ENCODE measurements at places on chromosomes 4 and X.
A peak's percentile ranks its signal among the peaks of the same experiment; 100 is the strongest.

DNA sequence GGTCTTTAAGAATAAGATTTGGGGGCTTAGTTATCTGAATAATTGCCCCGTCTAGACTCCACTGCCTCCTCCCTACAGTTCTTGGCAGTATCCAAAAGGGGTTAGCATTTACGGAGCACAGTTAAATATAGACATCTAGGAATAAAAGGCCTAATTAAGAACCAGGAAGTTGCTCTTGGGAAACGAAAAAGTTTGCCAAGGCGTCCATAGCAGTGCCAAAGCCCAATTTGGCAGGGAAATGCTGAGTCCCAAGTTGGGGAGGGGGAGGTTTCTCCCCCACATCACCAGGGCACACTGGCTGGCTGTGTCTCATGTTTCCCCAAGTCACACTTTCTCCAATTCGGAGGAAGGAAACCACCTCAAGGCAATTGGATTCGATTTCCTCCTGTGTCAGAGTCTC, 338.7 kb downstream of the FBXW7 start:
- DNase-seq: no peak

DNA sequence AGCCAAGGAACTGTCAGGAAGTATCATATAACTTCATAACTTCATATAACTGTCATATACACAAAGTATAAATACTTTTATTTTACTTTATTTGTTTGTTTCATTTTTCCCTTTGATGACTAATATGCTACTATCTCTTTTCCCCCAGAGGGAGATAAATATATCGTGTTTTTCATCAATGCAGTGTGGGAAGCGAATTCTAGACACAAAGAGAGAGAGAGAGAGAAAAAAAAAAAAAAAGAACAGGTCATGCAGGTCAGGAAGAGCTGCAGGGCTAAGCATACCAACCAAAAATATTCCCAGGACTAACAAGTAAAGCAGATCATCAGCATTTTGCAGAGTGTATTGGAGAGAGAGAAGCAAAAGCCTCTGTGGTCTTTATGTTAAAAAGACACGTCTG, 1849.2 kb downstream of the STIM2 start:
- DNase-seq: no peak

DNA sequence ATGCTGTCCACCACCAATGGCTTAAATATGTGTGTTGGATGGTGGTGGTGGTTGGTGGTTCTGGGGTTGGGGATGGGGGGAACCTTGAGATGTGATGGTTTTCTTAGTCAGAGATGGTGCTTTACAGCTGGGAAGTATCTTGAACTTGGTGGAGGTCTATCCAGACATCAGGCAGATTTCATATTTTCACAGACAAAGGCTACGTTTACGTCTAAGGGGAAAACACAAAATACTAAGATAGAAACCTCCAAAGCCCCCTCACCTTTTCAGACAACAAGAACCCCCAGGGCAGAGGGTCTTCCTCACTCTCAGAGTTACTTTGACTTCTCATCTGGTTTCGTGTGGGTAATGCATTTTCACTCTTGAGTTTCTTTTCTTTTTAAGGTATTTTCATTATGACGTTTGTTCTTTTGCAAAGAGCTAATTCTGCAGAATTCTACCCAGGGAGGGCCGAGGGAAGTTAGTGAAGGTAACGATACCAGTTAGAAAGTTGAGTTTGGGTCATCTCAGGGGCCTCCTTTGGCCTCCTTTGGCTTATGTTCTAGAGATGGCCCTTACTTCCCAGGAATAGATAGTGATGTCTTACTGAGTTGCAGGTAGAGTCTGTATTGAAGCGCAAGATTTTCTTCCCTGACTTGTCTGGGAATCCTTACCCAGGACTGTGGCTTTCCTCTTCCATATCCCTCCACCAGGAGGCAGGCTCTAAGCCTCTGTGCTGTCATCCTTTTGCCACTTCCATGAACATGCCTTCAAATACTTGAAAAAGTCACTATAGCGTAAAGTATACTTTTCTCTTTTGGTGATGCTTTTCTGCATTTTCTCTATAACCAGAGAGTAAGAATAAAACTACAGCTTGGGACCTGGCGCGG, 31.9 kb downstream of the RHOH start:
- DNase-seq: peak; percentile 51

GRCh38 chr4:184961660-184962059, 56.6 kb upstream of the HELT start:
- DNase-seq: no peak

DNA sequence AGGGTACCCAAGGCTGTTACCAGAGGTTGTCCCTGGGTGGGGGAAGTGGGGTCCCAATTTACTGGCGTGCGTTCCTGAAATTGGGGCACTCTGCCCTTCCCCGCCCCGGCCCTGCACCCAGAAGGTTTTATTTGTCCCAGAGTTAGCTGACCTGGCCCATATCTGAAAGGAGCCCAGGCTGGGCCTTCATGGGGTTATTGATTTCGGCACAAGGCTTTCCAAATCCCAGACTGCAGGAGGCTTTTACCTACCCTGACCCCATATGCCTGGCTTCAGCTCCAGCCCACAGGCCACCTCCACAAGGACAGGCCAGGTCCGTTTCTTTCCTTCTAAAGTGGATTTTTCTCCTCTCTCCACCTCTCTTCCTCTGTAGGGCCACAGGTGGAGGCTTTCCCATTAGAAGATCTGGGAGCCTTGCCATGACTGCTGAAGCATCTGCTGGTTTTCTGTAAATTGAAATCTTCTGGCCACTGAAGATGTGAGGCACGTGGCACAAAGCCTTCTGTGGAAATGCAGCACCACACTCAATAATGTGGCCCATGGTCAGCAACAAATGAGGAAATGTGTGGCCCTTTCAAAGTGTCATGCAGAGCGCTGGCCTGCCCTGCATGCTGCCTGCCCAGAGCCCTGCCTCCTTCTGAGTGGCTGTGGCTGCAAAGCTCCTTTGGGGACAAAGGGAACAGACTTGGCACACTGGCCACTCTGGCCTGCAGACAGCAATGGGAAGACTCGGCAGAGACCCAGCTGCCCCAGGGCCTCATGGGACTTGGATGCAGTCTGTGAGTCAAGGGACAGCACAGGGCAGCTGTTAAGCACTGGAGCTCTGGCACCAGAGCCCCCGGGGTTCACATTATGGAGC, 43.1 kb upstream of the MTM1 start:
- DNase-seq: no peak

- no peak for DNase-seq
These were observed 70.1 kb upstream of the CLCN4 start for GRCh38 chrX:10086676-10087075.

DNA sequence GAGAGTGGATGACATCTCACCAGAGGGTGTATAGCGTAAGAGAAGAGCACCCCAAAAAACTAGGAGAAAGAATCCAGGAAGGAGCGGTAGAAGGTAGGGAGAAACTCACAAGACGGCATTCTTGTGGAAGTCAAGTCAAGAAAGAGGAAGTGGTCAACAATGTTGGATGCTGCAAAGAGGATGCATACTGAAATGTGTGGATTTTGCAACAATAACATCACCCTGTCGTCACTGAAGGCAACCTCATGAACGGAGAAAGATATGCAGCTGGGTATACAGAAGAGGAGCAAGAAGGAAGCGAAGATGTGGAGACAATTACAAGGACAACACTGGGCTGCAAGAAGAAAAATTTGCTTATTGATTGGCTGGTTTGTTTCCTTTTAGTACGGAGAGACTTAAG, 11.4 kb upstream of the TAPT1 start:
- DNase-seq: no peak

DNA sequence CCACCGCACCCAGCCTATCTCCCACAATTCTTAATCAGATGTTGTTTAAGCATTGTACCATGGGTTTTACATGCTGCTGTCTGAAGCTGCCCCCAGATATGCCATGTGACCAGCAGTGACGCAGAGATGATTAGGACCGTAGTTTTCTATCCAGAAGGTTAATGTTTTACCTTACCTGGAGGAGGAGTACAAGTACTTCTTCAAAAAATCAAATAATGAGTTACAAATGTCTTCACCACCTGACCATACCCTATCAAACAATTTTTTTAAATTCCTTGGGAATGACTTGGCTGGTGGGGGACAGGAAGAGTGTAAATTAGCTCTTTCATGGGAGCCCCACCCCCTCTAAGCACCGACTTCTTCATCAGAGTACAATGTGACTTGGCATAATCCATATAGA, 16.2 kb upstream of the SGMS2 start:
- DNase-seq: no peak

GRCh38 chrX:129651756-129652564, 2.8 kb downstream of the APLN start:
- no peak for DNase-seq

DNA sequence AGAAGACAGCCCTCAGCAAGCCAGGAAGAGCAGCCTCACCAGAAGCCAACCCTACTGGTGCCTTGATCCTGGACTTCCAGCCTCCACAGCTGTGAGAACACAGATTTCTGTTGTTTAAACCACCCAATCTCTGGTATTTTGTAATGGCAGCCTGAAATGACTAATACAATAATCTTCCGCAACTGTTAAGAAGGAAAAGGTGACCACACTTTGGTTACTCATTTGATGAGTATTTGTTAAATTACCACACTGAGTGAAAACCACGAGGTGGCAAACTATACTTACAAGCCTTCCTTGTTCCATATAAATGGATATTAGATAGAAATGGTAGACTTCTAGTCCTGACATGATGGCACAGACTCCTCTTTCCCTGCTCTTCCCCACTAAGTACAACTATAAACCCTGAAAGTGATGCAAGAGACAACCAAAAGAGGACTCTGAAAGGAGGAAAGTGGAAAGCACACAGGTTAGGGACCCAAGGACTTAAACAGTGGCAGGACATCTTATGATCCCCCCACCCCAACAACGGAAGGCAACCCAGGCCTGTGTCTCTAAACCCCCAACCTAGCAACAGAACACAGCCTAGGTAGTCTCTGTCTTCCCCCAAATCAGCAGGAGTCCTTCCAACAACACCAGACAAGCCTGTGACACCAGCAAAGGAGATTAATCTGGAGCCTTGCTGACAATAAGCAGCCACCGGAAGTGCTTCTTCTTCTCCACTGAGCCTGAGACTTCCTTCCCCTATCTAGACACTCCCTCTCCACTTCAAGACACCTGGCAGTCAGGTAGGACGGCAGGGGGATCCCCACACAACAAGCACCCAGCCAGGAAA, 12.3 kb downstream of the ZNF182 start:
- DNase-seq: no peak

GRCh38 chr4:103719830-103720207, at the start of gene TACR3:
TSS of gene TACR3 (minus strand) at chr4:103719985. CDS start at chr4:103719675, 310 bp downstream.
- no peak for DNase-seq

DNA sequence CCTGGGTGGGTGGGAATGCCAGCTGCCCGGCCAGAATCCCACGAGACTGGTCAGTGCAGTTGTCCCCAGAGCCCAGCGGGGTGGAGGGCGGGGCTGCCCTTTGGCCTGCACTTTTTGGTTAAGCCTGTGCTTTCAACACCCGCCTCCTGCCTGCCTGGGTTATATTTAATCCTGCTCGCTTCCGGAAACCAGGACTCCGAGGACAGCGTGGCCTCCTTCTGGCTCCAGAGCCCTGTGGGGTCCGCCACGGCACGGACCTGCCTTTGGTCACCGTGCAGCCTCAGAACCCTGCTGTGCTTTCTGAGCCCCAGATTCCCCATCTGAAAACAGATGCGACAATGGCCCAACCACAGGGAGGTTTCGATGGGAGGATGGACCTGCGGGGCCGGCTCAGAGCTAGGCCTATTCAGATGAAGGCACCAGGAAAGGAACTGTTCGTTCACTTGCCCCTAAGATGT, 29.4 kb upstream of the KIAA0232 start:
- no peak for DNase-seq

GRCh38 chr4:102620697-102621497, 119.7 kb downstream of the NFKB1 start:
- DNase-seq: no peak

DNA sequence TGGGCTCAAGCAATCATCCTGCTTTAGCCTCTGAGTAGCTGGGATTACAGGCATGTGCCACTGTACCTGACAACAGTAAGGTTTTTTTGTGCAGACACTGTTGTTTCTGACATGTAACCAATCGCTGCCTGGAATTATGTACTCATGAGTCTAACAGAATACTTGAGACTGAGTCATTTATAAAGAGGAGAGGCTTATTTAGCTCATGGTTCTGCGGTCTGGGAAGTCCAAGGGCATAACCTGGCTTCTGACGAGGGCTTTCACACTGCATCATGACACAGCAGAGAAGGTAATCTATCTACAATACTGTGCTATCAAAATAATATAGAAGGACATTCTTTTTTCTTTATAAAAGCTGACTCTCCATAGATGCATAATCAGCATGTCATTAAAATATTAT, 115.5 kb upstream of the STOX2 start:
- DNase-seq: no peak

DNA sequence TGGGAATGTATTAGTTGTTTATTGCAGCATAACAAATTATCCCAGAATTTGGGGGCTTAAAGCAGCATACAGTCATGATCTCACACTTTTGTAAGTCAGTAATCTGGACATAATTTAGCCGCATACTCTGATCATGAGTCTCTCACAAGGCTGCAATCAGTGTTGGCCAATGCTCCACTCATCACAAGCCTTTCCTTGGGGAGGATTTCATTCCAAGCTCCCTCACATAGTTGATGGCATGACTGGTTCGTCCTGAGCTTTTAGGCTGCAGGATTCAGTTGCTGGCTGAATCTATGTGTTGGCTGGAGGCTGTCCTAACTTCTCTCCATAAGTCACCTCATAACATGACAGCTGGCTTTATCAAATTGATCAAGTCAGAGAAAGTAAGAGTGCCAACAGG, 1568.6 kb upstream of the PCDH7 start:
- DNase-seq: no peak

DNA sequence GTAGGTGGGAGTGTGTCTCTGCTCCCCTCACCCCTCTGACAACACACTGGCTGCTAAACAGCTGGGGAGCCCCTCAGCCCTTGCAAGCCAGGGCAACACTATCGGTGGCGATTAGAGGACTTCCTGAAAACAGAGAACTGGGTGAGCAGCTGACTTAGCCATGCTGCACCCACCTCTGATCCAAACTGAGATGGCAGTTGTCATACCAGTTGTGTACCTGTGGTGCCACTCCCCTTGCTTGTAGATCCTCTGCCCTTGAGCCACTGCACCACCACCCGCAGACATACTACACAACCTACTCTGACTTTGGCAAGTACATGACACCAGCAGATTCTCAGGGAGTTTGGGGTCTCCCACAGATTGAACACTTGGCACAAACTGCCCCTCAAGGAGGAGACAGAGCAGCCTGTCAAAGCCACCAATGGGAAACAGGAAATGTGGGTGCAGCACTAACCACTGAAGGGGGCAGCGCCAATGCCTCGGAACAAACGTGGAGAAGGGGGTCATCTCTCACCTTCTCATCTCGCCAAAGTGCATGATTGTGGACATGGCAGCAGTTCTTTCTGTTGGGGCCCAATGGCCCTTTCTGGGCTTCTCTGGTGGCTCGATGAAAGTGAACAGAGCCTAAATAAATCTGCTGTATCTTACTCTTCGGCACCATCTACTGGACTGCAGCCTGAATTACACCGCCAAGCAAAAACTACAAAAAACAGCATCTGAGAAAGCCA, 119.8 kb downstream of the NEK1 start:
- DNase-seq: peak; percentile 21

DNA sequence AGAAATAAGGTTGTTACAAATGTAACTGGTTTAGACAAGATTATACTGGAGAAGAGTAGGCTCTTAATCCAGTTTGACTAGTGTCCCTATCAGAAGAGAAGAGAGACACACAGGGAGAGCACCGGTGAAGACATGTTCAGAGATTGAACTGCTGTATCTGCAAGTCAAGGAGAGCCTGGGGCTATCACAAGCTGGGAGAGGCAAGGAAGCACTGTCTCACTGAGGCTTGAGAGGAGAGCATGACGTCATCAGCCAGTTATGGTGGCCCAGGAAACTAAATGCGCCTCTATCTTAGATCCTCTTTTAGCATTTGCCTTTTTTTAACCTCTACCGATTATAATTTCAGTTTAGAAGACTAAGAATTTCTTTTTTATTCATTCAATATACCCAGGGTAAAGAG, 583.4 kb downstream of the TRAM1L1 start:
- DNase-seq: no peak

Measured in stimulated activated naive CD8-positive, alpha-beta T cell treated with anti-CD3 and anti-CD28 coated beads, Interleukin-15, Interleukin-2, amounts not matched to agents 100 U/mL and 50 U/mL, for 24 hours (primary cell).